ENCODE measurements at places on chromosomes 7 and 10. TPM values are rescaled to one million over a fixed set of nuclear protein-coding genes. Genes with fewer than 3 reads are reported as not detected.

- no peak for DNase-seq
These were observed 197.8 kb downstream of the CELF2 start for GRCh38 chr10:11215471-11215870.

DNA sequence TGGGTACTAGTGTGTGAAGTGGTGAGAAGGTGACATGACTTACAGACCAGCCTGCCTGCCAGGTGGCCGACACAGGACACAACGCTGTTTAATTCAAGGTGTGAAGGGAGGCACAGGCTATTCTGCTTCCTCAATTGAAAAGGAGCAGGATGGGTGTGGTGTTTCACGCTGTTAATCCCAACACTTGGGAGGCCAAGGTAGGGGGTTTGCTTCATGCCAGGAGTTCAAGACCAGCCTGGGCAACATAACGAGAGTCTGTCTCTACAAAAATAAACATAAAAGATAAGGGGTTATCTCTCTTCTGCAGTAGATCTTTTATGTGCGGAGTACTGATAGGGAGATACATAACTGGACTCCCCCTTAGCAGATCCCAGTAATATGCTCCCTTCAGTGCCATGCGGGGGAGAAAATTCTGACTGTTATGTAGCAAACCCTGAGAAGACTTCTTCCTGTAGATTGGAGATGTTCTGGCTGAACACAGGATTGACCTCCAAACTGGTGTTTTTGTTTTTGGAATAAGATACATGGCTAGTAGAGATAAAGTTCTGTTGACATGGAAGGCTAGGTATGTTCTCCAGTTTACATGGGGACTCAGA lies 63.2 kb downstream of the CCNY start:
- DNase-seq, result no peak

- DNase-seq, result no peak
These were observed 102.3 kb upstream of the PPIF start for GRCh38 chr10:79244841-79245504.

GRCh38 chr7:90792301-90792700 lies 196.2 kb downstream of the CDK14 start:
- DNase-seq, result no peak

- no peak for DNase-seq
These were observed 27.0 kb upstream of the BMS1 start for GRCh38 chr10:42755556-42756093.

DNA sequence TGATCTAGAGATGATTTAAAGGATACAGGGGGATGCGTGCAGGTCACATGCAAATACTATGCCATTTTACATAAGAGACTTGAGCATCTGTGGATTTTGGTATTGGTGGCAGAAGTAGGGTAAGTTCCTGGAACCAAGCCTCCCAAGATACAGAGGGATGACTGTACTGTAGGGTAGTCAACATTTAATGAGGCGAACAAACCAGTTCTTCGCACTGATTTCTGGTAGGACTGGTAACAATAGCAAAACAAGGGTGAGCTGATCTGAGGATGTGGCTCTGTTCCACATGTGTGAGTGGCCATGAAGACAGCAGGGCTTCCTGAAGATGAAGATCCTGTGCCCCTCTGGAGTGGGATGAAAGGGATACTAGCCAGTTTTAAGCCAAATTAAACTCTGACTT lies 36.3 kb downstream of the MKX start:
- DNase-seq, result no peak

DNA sequence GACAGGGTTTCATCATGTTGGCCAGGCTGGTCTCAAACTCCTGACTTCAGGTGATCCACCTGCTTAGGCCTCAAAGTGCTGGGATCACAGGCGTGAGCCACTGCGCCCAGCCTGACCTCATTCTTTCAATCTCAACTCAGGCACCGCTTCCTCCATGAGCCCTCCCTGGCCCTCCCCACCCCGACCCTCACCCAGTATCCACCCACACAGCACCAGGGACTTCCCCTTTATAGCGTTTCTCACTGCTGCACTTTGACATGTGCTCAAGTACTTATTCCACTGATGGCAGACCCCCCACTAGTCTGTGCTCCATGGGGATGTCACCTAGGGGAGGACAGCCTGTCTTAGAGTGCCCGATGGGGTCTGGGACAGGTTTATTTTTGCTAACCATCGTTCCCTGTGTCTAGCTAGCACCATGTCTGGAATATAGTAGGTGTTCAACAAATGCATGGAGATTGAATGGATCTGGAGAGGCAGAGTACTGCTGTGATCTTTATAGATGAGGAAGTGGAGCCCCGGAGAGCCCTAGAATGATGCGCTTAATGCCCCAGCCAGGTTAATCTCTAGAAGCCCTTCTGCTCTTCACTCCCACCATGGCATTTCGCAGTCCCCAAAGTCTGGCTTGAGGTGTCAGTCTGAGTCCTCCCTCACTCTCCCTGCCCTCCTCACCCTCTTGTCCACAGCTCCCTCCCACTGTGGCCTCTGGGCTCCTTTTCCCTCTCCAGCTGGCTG lies 258.8 kb downstream of the RPS24 start:
- DNase-seq, result no peak

- DNase-seq, result no peak
These were observed 3.2 kb upstream of the MRPS24 start for GRCh38 chr7:43872406-43873110.

- no peak for DNase-seq
These were observed 19.9 kb downstream of the FGFR2 start for GRCh38 chr10:121578298-121578697.

DNA sequence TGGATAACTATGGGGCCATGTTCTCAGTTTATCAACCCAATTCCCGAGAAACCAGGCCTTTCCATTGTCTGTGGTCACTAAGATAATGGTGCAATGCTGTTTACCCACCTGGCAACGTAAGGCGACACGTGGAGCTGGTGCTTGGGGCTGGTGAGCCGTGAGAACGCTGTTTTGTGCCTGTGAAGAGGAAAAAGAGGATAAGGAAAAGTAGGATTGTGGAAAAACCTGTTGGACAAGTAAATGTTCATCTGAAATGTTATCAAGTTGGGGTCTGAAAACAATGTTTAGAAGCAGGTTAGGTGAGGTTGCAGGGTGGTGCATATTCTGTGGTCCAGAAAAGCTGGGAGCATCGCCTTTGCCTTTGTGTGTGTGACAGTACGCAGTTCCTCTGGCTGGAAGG lies 88.5 kb downstream of the PPP1R17 start:
- no peak for DNase-seq

DNA sequence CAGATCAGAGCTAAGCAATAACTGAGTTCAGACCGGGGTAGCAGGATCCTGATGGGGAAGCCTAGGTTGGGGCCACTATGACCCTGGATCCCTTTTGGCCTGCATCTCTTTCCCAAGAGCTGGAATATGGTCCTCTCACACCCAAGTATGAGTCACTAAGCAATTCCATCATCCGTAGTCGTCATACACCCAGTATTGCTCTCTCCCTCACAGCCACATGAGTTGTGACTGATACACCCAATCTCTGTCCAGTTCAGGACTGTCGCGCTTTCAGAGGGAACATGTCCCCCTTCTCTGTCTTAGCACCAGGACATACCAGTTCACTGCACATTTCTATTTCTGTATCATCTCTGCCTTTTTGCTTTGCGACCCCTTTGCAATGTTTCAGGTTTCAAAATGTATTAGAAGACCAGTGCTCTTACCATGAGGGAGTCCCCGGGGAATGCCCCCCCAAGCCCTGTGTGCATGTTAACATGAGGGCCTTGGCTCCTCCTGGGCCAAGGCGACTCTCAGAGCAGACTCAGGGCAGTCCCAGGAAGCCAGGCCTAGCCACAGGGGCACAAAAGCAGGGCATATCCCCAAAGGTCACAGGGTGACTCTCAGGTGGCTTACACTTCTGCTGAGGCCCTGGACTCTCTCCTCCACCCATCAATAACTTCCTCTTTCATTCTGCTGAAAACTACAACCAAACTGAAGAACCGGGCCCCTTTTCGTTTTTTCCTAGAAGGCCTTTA lies 75.3 kb upstream of the SAMD8 start:
- DNase-seq, result no peak

DNA sequence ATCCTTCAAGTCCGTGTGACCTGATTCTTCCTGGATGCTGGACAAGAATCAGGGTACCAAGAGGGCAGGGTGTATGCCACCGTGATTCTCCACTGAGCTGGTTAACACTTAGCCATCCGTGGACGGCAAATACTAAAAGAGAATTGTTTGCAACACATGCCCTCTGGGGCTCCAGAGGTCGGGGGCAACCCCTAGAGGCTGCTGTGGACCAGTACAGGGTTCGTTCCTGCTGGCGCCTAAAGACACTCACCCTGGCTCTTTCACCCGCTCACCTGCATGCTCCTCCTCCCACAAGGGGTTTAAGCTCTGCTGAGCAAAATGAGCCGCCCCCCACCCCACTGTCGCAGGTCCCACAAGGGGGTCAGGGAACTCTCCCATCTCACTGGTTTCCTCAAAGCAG lies 148.7 kb upstream of the ITGB1 start:
- no peak for DNase-seq

DNA sequence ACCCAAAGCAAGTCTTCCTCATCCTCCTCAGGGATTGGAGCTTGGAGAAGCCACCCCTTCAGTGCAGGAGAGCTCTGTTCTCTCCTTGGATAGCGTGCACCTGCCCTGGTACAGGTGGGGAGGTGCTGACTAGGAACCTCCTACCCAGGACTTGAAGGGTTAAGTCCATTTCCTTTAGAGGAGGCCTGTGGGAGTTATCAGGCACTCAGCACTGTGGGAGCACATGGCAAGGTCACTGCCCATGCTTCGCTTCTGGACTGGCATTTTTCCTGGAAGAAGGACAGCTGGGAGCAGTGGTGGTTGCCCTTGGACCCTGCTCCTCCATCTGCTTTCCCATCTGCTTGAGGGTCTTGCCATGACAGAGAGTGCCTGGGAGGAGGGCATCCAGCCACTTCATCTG lies 142.8 kb downstream of the CXCL12 start:
- DNase-seq, result no peak

GRCh38 chr7:158374146-158374545 lies 213.5 kb downstream of the PTPRN2 start:
- DNase-seq, result peak; percentile 37

DNA sequence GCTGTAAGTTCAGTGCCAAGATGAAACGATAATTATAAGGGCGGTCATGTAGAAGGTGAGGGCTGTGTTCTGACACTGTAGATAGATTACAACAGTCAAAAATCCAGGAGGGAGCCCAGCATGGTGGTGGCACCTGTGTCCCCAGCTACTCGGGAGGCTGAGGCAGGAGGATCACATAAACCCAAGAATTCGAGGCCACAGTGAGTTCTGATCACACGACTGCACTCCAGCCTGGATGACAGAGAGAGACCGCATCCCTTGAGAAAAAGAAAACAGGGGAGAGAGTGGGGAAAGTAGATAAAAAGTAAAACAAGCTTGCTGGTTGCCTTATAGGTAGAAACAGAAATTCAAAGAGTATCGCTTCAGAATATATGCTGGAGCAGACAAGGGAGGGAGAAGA lies 52.1 kb downstream of the KCNH2 start:
- DNase-seq, result no peak

- no peak for DNase-seq
These were observed 136.0 kb upstream of the WNT16 start for GRCh38 chr7:121192834-121193233.

- no peak for DNase-seq
These were observed 4.8 kb upstream of the ADD3 start for GRCh38 chr10:110002801-110003523.

DNA sequence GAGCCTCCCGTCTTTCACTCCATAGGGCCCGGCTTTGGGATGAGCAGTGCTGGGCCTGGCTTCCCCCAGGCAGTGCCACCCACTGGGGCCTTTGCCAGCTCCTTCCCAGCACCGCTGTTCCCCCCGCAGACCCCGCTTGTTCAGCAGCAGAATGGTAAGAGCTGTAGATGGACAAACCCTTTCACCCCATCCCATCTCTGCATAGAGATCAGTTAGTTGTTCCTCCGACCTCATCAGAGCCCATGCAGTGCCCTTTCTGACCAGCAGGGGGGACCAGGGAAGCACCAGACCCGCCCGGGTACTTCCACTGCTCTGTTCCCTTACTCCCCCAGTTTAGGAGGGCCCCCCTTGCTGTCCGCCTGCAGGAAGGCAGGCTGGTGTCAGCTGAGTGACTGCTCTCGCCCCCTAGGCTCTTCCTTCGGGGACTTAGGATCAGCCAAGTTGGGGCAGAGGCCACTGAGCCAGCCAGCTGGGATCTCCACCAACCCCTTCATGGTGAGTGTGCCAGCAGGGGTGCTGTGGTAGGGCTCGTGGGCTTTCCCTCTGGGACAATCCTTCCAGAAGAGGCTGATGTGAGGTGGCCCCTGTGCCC lies 9.8 kb downstream of the SAP25 start:
- peak; percentile 84 for DNase-seq

DNA sequence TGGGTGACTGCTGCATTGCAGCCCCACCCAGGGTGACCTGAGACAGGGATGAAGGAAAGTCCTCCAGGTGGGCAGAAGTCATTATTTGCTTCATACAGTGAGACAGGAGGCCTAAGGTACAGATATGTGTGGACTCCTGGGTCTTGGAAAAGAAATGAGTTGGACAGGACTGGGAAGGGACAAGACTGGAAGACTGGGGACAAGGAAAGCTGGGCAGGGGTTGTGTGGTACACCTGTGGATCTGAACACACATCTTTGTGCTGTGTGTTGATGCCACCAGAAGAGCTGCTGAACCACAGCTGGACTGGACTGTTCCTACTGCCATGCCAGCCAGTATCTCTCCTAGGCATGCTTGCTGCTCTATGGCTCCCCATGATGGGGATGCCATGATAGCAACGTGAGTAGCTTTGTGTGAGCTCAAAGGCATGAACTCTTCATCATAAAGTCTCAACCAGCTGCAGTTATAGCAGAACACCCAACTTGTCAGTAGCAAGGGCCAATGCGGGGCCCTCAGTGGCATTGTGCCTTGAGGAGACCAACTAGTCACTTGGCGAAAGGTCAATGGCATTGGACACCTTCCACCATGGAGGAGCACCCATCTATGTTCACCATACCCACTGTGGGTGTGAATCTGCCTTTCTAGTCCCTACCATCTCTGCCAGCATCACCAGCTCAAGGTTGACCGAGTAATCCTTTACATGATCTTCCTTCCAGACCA lies 76.0 kb upstream of the GRB10 start:
- no peak for DNase-seq

The FIS1 gene
- 93.1 TPM for total RNA-seq

The XRCC2 gene
- total RNA-seq, result 41.2 TPM

The TAS2R40 gene
- not detected for total RNA-seq

The AFAP1L2 gene
- total RNA-seq, result 8.8 TPM

The TBXAS1 gene
- total RNA-seq, result 130 TPM

The ZNF107 gene
- total RNA-seq, result 7.9 TPM

The PRKCQ gene
- 79.0 TPM for total RNA-seq

The TMEM139 gene
- total RNA-seq, result not detected

The MUC3A gene
- total RNA-seq, result not detected

Data from natural killer cell treated with Interleukin-12 subunit alpha and Interleukin-12 subunit beta and Interleukin-15 and Interleukin-18, amount 100 ng/mL, for 72 hours (primary cell).